ENCODE measurements at places on chromosomes 4 and X. TPM values are rescaled to one million over a fixed set of nuclear protein-coding genes. Genes with fewer than 3 reads are reported as not detected.

MAGEA2 gene
- not detected for total RNA-seq

TEX13B gene
- not detected for total RNA-seq

VSIG4 gene
- total RNA-seq, result not detected

PHOX2B gene
- total RNA-seq, result not detected

XAGE2 gene
- total RNA-seq, result not detected

NIPAL1 gene
- 2.0 TPM for total RNA-seq

GRIA3 gene
- not detected for total RNA-seq

TRIML1 gene
- total RNA-seq, result not detected

NXF2B gene
- total RNA-seq, result not detected

HSFX3 gene
- not detected for total RNA-seq

IL13RA1 gene
- total RNA-seq, result 1.8 TPM
